Hypothalamus (tissue), 51 donors: ENCODE measurements at places on chromosomes 2 and 18.
A peak's percentile ranks its signal among the peaks of the same experiment; 100 is the strongest.

DNA sequence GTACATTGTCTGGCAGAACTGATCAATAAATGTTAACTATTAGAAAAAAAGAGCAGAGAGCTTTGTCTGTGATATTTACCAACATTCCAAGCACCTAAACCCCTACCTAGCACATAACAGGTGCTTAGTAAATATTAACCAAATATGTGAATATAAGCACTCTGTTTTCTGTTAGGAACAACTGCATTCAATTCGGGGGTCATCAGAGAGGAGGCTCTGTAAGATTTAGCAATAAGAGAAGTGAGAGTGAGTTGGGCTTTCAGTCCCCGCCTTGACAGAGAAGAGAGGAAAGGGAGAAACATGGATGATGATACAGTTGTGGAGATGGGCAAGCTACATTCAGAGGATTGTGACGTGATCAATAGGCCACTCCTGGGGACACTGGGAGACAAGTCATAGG, 47.7 kb downstream of the MYOM1 start:
- DNase-seq: no peak

DNA sequence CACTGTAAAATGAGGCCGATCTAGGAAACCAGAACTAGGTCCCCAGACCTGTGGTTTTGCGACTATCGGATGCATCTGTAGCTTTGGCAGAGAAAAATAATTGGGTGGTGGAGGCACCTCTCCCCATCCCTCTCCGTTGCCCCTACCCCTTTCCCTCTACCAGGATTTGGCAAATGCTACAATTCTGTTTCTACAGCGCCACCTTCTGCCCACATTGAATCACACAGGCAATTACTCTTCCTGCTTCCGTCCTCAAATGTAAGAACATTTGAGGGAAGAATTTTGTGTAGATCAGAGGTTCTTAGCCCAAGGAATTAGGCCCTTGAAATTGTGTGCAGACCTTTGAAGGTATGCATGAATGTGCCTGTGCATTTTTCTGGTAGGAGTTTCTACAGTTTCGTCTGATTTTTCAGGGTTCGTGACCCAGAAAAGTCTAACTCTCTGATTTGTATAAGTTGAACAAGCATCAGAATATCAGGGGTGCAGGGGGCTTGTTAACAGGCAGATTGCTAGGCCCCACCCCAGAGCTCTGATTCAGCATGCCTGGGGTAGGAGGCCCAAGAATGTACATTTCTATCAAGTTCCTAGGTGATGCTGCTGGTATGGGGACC, 11.2 kb downstream of the ATP6V1B1 start:
- DNase-seq: peak; percentile 4

GRCh38 chr2:32358111-32358482, 1.3 kb downstream of the BIRC6 start:
- DNase-seq: no peak

DNA sequence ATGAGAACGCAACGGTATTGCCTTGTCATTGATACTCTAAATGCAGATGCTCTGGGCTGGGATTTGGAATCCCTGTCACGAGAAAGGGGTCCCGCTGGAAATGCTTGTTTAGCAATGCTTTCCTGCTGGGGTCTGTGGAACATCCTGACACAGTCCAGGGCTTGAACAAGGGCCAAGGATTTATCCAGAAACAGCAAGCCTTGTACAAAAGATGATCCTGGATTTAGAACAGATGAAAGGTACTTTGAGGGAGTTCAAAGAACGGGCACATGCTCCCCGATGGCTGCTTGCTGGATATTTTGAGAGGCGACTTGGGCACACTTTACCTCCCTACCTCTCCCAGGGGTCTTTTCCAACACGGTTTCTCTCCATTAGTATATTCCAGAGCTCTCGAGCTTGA, 108.1 kb upstream of the CELF4 start:
- DNase-seq: no peak
